ENCODE measurements at places on chromosomes 4 and X. TPM values are rescaled to one million over a fixed set of nuclear protein-coding genes. Genes with fewer than 3 reads are reported as not detected.

GRCh38 chr4:89538886-89539285 lies 231.3 kb upstream of the GPRIN3 start:
- DNase-seq, result no peak
- peaks cover 9% of the 10 kb centered on the region for H3K36me3 ChIP-seq
- no peak overlapping the region for H3K4me3 ChIP-seq
- peaks cover 2% of the 10 kb centered on the region for H3K27me3 ChIP-seq
- no peaks in the 10 kb centered on the region for H3K4me1 ChIP-seq

GRCh38 chr4:38055566-38055965 lies 95.4 kb downstream of the PTTG2 start:
- H3K4me1 ChIP-seq, result no peaks in the 10 kb centered on the region
- no peak overlapping the region for H3K27ac ChIP-seq
- no peak for DNase-seq
- H3K4me3 ChIP-seq, result no peak overlapping the region
- H3K27me3 ChIP-seq, result no peaks in the 10 kb centered on the region
- H3K36me3 ChIP-seq, result peaks cover 15% of the 10 kb centered on the region

DNA sequence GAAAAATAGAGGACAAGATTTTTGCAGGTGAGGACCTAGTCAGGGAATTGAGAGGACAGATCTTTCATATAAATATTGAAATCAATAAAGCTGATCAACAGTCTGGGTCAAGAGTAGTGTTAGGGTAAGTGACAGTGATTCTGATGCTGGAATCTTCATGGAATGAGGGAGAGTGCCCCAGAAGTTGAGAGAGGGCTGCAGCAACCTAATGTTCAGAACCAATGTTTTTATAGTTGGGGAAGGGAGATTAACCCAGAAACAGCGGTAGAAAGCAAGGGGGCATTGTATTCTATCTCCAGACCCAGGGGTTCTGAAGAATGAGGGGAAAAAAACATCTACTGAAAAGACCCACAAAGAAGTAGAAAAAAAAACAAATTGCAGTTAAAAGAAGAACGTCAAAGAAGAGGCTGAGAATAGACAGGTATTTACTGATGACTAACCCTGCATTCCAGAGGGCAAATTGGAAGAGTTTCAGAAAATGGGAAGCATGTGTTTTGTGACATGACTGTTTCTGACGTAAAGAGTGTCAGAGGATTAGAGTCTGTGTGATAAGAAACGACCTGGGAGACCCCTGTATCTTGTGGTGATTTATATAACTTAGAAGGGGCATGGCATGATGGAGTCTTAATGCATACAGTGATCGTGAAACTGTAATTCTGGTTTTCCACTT lies 819.6 kb upstream of the EPHA5 start:
- no peaks in the 10 kb centered on the region for H3K36me3 ChIP-seq
- no peak overlapping the region for H3K27ac ChIP-seq
- H3K4me3 ChIP-seq, result no peak overlapping the region

GRCh38 chr4:176359590-176359989 lies 39.8 kb downstream of the SPCS3 start:
- H3K4me1 ChIP-seq, result no peaks in the 10 kb centered on the region
- no peaks in the 10 kb centered on the region for H3K36me3 ChIP-seq
- H3K27me3 ChIP-seq, result no peaks in the 10 kb centered on the region
- no peak overlapping the region for H3K4me3 ChIP-seq
- no peak overlapping the region for H3K27ac ChIP-seq

- H3K4me1 ChIP-seq, result peaks cover 17% of the 10 kb centered on the region
- peak overlapping the region; percentile 92 for H3K4me3 ChIP-seq
- peaks cover 3% of the 10 kb centered on the region for H3K27me3 ChIP-seq
- H3K36me3 ChIP-seq, result no peaks in the 10 kb centered on the region
These were observed 840 bp downstream of the ZNF711 start for GRCh38 chrX:85244450-85245211.

DNA sequence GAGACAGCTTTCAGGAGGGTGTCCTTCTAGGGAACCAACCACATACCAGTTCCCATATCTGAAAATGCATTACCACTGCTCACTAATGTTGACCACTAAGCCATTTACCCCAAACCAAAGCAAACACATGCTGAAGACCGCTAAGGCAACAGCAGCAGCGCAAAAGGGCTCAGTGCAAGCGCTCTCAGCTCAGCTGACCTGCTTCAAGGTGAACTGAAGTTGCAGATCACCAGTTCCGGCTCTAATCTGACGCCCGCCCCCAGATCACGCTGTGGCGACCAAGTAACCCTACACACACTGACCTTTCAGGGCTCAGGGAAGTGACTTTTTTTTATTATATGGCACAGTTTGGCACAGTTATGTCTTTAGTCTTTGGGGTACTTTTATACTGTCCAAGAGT lies 5.8 kb downstream of the MECP2 start:
- H3K27me3 ChIP-seq, result peaks cover 8% of the 10 kb centered on the region
- peak; percentile 43 for DNase-seq
- peak overlapping the region; percentile 88 for H3K27ac ChIP-seq
- no peaks in the 10 kb centered on the region for H3K36me3 ChIP-seq

The SORCS2 gene
- 0.04 TPM for polyA plus RNA-seq

The TRIML2 gene
- polyA plus RNA-seq, result not detected

DNA sequence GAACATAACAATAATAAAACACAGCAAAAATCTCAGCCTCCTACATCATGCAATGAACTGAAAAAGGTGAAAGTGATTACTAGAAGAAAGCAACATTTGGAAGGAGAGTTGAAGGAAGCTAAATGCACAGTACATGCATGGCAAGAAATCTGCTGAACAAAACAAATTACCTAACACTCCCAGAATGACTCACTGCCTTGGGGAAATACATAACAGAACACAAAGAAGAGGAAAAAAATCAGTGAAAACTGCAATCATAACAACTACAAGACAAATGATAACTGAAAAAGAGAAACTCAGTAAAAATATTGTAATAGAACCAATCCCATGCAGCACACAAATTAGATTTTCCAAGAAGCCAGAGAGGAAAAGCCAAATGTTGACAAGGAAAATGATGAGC lies 1513.2 kb downstream of the ARAP2 start:
- no peak for DNase-seq
- H3K27ac ChIP-seq, result no peak overlapping the region
- no peak overlapping the region for H3K4me3 ChIP-seq
- no peaks in the 10 kb centered on the region for H3K4me1 ChIP-seq
- no peaks in the 10 kb centered on the region for H3K27me3 ChIP-seq
- no peaks in the 10 kb centered on the region for H3K36me3 ChIP-seq

DNA sequence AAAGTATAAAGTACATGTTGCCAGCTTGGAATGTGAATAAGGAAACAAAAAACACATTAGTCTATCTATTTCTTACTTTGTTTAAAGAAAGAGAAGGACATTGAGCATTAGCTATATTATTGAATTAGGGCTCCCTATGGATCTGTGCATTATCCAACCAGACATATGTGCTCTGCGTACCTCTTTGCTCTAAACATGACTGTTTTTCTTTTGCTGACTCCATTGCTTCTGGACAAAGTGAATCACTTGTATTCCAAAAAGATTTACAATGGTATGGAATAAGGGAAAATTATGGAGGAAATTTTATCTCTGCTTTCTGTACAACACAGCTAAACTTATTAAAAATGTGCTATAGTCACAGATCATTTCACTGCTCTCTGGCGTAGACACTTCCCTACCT lies 727.8 kb upstream of the LCORL start:
- H3K27me3 ChIP-seq, result peaks cover 2% of the 10 kb centered on the region
- H3K27ac ChIP-seq, result no peak overlapping the region
- no peaks in the 10 kb centered on the region for H3K36me3 ChIP-seq
- H3K4me1 ChIP-seq, result no peaks in the 10 kb centered on the region

DNA sequence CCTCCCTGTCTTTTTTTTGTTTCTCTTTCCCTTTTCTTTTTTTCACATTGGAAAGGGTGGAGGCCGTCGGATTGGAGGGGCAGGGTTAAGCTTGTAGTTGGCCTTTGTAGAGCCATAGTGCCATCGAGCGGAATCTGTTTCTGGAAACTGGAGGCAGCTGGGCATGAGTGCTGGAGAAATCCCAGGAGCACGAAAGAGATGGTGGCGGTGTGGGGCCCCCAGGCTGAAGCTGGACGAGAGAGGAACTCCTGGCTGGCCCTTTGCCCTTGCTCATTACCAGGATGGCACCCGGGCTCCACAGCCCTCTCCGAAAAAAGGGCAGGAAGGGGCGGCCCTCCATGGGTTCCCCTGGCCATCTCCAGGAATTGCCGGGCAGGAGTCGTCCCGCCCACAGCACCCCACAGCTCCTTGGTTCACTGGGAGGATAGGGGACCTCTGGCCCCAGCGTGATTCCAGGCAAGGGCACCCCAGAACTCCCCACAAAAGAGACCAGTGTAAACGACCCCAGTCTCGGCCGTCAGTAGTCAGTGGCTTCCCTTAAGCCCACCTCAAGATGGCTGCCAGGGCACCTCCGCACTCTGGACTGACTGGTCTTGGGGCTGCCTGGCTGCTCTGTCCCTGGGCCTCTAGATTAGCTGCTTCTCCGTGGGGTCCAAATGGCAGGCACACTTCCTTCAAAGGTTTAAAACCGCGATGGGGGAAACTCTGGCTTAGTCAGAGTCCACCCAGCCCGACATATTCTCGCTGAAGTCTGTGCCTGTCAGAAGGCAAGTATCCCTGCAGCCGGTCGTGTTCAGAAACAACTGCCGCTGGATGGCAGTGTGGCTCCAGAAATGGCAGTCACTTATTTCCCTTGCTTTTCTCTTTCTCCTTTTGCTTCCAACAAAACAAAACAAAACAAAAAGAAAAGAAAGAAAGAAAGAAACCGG lies 74.1 kb downstream of the NBDY start:
- H3K27me3 ChIP-seq, result peaks cover 4% of the 10 kb centered on the region
- H3K4me1 ChIP-seq, result peaks cover 32% of the 10 kb centered on the region
- peak overlapping the region; percentile 92 for H3K4me3 ChIP-seq

- DNase-seq, result no peak
- no peaks in the 10 kb centered on the region for H3K36me3 ChIP-seq
- peaks cover 16% of the 10 kb centered on the region for H3K4me1 ChIP-seq
- H3K27ac ChIP-seq, result no peak overlapping the region
- peaks cover 6% of the 10 kb centered on the region for H3K27me3 ChIP-seq
These were observed 88.0 kb downstream of the DCTD start for GRCh38 chr4:182829196-182829595.

The SRD5A3 gene
- polyA plus RNA-seq, result 21.8 TPM

GRCh38 chr4:85722807-85723206 lies 247.9 kb downstream of the ARHGAP24 start:
- H3K36me3 ChIP-seq, result no peaks in the 10 kb centered on the region
- no peak overlapping the region for H3K4me3 ChIP-seq
- no peaks in the 10 kb centered on the region for H3K27me3 ChIP-seq
- no peaks in the 10 kb centered on the region for H3K4me1 ChIP-seq

- peaks cover 2% of the 10 kb centered on the region for H3K27me3 ChIP-seq
- H3K27ac ChIP-seq, result no peak overlapping the region
- no peaks in the 10 kb centered on the region for H3K4me1 ChIP-seq
- no peaks in the 10 kb centered on the region for H3K36me3 ChIP-seq
- DNase-seq, result no peak
These were observed 27.5 kb downstream of the LIAS start for GRCh38 chr4:39486221-39486804.

The TSPAN7 gene
- polyA plus RNA-seq, result 0.16 TPM

DNA sequence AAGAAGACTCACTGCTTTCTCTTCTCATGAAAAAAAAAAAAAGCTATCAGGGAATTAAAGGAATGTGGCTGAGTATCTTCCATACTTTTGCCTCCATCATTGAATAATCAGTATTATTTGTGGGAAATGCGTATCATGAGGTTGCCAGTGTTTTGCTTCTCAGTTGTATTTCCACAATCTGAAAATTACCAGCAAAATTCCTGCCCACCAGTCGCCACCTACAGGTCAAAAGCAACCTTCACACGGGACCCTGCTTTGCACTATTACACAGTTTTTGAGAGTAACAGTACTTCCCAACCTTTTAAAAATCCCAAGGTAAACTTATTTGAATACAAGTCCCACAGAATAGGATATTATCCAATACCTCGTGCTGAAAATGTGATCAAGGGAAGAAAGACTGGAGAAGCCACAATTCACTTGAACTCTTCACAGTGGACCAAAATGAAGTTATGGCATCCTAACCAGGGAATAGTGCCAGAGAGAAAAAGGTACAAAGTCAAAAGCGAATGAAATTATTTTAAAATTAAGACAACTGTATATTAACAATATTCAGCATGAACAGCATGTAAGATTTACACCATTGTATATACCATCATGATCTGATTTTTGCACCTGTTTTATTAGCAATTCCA lies 30.4 kb downstream of the PGRMC1 start:
- H3K27ac ChIP-seq, result no peak overlapping the region
- DNase-seq, result peak; percentile 5
- no peak overlapping the region for H3K4me3 ChIP-seq
- H3K27me3 ChIP-seq, result peaks cover 2% of the 10 kb centered on the region
- H3K4me1 ChIP-seq, result no peaks in the 10 kb centered on the region

DNA sequence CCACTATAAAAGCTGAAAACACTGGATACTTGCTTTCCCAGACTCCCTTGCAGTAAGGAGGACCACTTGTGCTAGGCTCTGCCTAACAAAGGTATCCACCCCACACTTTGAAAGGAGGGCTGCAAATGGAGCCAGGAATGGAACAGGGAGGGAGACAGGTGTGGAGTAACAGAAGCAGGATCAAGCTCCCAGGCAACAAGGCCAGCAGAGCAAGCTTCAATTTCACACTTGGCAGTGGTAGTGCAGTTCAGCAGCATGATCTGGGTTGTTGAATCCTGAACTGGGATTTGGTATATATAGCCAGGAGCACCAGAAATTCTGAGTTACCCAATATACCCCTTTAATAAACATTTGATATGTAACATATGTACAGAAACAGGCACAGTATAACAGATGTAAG lies 9.8 kb downstream of the LAMP2 start:
- no peak overlapping the region for H3K27ac ChIP-seq
- H3K4me3 ChIP-seq, result peak overlapping the region; percentile 4
- no peaks in the 10 kb centered on the region for H3K36me3 ChIP-seq
- DNase-seq, result no peak
- H3K27me3 ChIP-seq, result peaks cover 2% of the 10 kb centered on the region
- peaks cover 33% of the 10 kb centered on the region for H3K4me1 ChIP-seq

DNA sequence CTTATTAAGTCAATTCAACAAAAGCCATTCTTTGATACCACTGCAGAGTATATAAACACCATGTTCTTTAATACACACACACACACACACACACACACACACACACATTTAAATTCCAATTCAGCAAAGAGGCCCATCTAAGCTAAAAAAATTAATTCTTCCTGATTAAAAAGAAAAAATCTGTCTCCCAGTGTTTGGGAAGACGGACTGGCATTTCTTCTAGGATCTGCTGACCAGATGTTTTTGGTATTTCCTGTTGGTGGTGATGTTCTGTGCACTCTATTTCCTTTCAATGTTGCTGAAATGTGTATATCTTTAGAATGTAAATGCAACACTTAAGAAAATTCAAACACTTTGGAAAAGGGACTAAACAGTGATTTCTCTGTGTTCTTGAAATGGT lies 243.8 kb downstream of the THOC2 start:
- DNase-seq, result no peak
- no peak overlapping the region for H3K4me3 ChIP-seq
- no peaks in the 10 kb centered on the region for H3K4me1 ChIP-seq
- H3K27me3 ChIP-seq, result peaks cover 8% of the 10 kb centered on the region

The RAB39B gene
- polyA plus RNA-seq, result 8.0 TPM

- H3K4me3 ChIP-seq, result no peak overlapping the region
- no peak for DNase-seq
- H3K4me1 ChIP-seq, result no peaks in the 10 kb centered on the region
These were observed 207.2 kb downstream of the ARAP2 start for GRCh38 chr4:36037127-36037526.

The OTUD6A gene
- polyA plus RNA-seq, result not detected
